ENCODE measurements at places on chromosomes 7 and 10.

DNA sequence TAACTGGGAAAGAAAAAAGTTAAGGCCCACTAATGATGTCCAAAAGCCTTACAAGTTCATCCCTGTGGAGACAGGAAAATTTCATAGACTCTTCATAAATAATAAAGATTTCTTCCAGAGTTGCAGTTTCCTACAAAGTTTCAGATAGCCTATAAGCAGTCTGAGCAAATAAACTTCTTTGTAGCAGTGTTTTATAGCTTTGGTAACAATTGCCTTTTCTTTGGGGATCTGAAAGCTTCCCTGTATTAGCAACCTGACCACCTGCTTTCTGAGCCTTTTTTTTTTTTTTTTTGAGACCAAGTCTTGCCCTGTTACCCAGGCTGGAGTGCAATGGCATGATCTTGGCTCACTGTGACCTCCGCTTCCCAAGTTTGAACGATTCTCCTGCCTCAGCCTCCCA is 150.0 kb downstream of the NRBF2 start:
- DNase-seq = no peak

- no peak for DNase-seq
Observed at GRCh38 chr7:123972045-123972444, 47.0 kb downstream of the SPAM1 start.

DNA sequence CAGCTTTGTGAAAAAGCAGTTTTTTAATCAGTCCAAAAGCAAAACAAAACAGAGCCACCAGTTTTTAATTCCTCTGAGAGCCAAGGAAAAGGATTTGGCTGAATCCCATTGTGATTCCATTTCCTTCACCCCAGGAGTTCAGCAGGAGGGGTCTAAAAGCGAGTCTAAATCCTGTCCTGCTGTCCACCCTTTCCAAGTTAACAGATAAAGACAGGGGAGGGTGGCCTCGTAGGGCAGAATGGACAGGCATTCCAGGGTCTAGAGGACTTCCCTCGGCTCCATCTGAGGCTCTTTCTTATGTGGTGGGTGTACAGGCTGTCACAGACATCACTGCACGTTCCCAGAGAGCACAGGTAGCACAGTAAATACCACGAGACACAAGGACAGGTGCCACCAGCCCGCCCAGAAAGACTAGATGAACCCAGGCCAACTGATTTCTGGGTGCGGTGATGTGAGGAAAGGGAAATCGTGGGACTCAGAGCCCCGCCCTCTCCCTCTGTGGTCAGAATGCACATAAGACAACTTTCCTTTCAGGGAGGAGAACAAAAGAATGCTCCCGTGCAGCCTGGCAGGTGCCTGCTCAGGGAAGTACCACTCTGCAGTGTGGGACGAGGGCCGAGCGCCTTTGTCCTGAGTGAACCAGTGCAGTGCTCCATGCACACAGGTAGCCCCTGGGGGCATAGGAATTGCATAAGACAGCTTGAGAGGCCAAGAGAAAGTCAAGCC is 119.7 kb downstream of the ABLIM1 start:
- peak; percentile 29 for DNase-seq

- no peak for DNase-seq
Observed at GRCh38 chr7:51270965-51271364, 45.6 kb downstream of the COBL start.

- no peak for DNase-seq
Observed at GRCh38 chr10:68184546-68184945, 47.4 kb downstream of the ATOH7 start.

- DNase-seq = no peak
Observed at GRCh38 chr7:133124974-133125373, 43.1 kb upstream of the CHCHD3 start.

- no peak for DNase-seq
Observed at GRCh38 chr10:59176241-59177030, at the start of gene PHYHIPL. PHYHIPL (plus strand) TSS chr10:59176643; CDS start chr10:59176854, 211 bp downstream.

- DNase-seq = no peak
Observed at GRCh38 chr7:18700147-18700546, 204.6 kb downstream of the HDAC9 start.

DNA sequence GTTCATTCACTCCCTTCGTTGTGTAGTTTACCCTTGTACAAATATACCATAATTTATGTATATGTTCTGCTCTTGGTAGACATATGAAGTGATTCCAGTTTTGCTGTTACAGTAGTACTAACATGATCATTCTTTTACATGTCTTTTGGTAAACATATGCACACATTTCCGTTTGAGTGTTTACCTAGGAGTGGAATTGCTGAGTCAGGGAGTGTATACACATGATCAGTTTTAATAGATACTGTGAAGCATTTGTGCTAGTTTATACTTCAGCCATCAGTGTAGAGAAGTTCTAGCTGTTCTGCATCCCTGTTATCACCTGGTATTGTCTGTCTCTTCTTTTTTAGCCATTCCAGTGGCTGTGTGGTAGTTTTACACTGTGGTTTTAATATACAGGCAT is 34.5 kb upstream of the CYP26C1 start:
- no peak for DNase-seq

GRCh38 chr10:110808123-110808522 is 63.6 kb upstream of the PDCD4 start:
- no peak for DNase-seq

- DNase-seq = no peak
Observed at GRCh38 chr7:30770845-30771173, 408 bp upstream of the MINDY4 start.

DNA sequence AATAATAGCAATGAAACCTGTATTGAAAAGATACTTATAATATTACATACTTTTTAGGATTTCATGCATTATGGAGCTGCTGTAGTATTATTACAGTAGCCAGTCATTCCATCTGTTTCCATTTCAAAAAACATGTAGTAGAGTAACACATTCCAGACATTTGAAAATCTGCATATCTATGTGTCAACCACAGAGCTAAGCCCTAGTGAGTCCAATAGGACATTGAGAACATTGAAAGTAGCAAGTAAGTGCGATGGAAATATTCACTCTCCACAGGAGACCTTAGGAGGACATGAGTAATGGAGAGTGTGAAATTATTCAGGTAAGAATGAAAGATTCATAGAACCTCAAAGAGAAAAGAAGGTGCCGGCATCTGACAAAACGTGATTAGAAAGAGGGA is 15.3 kb downstream of the NSMCE4A start:
- no peak for DNase-seq

- no peak for DNase-seq
Observed at GRCh38 chr10:108412323-108412722, 1247.8 kb upstream of the SORCS1 start.

DNA sequence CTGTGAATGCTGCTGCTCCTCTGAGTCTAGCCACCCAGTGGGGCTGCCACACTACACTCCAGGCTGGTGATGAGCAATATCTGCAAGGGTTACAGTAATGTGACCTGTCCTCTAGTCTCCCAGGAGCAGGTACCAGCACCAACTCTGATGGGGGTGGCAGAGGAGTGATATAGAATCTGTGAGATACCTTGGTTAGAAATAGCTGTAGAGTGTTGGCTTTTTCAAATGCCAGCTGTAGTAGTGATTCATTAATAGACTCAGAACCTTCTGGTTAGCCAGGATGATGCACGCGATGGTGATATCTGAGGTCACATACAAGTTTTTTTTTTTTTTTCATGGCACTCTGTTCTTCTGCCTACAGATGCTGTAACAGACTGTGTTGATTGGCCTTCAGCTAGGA is 757.1 kb downstream of the INHBA start:
- no peak for DNase-seq

GRCh38 chr10:70461397-70462348 is 16.9 kb upstream of the PALD1 start:
- DNase-seq = no peak

- DNase-seq = no peak
Observed at GRCh38 chr10:132497063-132497680, 40.4 kb upstream of the INPP5A start.

DNA sequence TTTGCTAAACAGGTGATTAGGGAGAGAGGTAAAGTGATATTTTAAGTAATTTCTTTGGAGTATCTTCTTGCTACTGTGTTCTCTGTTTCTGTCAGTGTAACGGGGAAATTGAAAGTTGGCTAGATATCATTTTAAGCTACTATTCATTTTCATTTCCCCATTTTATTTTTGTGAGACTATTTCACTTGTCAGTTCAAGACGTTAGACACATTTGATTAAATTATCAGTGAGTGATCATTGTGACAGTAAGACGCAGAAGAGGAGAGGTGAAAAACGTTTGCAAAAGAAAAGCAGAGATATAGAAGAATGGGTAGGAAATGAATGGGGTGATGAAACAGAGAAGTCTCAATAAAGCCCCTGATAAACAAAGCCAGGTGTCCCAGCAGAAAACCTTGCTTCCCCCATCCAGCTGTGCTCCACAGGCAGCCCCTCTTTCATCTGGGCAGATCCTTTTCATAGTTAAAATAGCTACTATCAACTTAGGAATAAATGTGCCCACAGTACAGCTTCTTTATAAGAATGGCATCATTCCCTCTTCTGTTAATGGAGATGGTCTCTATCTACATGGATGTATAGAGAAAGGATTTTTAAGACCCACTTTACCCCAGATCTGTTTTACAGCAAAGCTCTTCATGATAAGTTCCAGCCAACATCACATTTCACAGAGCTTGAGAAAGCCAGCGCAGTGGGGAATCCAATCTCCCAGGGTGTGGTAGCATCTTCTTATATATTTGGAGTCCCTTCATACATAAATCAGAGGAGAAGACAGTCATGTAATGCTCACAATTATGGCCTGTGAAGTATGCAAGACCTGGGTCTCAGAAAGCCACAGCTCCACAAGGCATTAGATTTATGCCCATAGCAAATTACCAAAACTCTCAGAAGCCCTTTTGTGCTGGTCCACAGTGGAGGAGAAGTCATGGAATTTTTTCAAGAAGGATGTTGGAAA is 138.1 kb upstream of the ITGB1 start:
- DNase-seq = no peak

GRCh38 chr10:85008488-85009184 is 680.2 kb downstream of the CCSER2 start:
- DNase-seq = no peak

DNA sequence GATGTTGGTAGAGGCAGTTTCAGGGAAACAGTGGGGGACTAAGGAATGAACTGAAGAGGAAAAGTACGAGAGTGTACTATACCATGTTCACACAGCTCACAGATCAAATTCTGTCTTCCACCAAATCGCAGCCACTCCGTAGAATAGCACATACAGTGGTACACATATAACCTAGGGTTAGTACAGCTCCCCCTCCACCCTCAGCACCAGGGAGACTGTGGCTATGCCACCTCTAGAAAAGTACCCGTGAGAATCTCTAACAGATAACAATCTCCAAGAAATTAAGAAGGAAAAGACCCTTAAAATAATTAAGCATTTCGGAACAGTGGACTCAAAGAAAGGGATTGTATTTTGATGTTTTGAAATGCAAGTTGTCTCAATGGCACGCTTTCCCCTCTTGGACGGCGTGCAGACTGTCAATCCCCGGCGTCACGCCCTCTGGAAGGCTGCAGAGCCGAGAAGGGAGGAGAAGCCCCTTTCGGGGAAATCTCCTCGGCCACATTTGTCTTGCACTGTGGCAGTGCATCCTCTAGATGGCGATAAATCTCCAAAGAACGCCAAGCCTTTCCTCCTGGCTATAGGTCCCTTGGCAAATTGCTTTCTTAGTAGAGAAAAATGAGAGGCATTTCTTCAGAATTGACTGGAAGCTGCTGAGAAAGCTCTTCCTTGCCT is 345.0 kb downstream of the REEP3 start:
- no peak for DNase-seq

DNA sequence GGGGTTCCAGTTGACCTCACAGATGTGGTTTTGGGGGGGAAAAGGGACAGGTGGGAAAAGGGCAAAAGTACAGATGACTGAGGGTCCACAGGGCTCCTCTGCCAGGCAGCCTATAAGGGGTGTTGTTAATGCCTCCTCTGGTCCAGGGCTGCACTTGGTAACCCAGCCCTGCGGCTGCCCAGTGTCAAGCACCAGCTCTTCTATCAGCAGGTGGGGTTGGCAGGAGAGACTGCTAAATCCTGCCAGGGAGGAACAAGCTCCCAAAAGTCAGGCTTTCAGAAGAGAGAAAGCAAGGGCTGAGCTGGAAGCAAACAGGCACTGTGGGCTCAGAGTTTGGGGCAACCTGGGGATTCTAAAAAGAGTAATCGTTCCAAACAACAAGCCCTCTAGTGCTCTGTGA is 39.1 kb downstream of the LRRC20 start:
- no peak for DNase-seq

GRCh38 chr10:124703778-124704427 is 40.3 kb downstream of the FAM53B start:
- no peak for DNase-seq

DNA sequence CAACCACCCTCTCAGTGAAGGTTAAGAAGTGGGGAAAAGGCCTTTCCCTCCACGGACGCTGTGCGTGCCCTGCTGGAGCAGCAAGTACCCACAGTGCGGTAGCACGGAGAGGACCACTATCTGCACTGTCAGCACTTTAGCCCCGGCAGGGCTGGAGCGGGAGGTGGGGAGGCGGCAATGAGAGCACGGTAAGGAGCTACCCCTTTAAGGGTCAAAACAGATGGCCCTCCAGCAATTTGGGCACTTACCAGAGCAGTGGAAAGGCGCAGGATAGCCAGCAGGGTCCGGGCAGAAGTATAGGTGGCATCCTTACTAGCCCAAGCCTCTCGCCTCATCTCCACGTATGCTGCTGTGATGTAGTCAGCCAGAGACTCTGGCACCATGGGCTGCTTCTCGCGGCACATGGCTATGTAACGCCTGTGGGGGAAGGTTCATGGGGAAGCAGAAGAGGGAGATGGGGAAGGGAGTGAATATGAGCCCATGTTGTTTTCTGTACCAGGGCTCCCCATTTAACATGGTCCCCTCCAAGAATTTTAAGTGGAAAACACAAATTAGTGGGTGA is 5.2 kb downstream of the COPS6 start:
- DNase-seq = no peak

GRCh38 chr7:112083776-112084355 is 122.3 kb downstream of the DOCK4 start:
- no peak for DNase-seq

GRCh38 chr10:115654961-115655360 is 561.8 kb downstream of the ATRNL1 start:
- DNase-seq = no peak

DNA sequence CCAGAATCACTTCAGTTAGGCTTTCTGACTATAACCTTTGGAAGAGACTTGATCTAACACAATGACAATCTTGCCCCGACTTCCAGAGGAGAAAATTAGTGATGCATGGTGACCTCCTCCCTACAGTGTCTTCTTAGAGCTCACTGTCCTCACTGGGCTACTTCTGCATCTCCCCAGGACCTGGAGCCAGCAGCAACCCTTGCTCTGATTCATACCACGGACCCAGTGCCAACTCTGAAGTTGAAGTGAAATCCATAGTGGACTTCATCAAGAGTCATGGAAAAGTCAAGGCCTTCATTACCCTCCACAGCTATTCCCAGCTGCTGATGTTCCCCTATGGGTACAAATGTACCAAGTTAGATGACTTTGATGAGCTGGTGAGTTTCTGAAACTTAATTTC is 12.6 kb downstream of the CPA2 start:
- DNase-seq = no peak

DNA sequence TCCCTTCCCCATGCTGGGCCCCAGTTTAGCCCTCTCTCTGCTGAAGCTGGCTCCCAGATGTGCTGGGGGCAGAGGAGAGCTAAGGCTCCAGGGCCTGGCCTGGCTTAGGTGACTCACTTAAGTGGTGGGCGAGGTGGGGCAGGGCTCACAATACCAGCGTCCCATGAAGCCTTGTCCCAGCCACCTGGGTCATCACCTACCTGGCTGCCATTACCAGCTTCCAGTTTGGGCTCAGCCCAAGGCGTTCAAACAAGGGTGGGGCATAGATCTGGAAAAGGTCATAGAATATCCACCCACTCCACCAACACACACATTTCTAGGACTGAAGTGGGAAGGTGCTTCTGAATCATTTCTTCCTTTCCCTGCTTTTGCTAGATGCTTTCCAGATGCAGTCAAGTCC is 8.3 kb downstream of the KAZALD1 start:
- no peak for DNase-seq

Measured in stimulated activated CD8-positive, alpha-beta memory T cell treated with anti-CD3 and anti-CD28 coated beads, Interleukin-7, amount 100 ng/mL, for 1 hour (primary cell).